ENCODE measurements at places on chromosomes 12 and 14.

DNA sequence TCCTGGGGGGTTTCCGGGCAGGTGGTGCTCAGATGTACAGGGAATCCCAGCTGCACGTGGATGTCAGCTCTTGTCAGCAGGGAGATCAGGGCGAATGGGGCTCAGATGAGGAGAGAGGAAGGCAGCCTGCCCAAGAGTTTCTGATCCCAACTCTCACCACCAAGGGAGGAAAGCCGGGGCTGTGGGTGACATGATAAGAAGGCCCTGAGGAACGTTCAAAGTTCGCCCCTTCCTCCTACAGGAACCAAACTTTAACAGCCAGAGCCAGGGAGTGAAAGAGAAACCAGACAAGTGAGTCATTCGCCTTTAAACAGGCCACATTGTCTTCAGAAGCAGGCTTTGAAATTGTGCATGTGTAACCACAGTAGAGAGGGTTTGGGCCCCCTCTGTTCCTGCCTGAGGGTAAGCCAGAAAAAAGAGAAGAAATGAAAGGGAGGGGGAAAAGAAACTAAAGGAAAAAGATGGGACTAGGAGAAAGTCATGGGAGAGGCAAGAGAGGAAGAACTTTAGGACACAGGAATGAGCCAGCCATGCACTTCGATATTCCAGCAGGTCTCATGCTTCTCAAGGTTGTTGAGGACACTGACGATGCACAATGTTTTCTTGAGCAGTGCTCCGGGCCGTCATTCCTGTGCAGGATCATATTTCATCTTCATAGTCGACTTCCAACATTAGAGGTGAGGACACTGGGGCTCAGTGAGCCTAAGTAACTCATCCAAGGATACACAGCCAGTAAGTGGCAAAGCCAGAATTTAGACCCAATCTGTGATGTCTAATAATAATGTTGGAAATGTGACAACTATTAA lies 691.4 kb upstream of the TBX3 start:
- peak; percentile 66 for DNase-seq

DNA sequence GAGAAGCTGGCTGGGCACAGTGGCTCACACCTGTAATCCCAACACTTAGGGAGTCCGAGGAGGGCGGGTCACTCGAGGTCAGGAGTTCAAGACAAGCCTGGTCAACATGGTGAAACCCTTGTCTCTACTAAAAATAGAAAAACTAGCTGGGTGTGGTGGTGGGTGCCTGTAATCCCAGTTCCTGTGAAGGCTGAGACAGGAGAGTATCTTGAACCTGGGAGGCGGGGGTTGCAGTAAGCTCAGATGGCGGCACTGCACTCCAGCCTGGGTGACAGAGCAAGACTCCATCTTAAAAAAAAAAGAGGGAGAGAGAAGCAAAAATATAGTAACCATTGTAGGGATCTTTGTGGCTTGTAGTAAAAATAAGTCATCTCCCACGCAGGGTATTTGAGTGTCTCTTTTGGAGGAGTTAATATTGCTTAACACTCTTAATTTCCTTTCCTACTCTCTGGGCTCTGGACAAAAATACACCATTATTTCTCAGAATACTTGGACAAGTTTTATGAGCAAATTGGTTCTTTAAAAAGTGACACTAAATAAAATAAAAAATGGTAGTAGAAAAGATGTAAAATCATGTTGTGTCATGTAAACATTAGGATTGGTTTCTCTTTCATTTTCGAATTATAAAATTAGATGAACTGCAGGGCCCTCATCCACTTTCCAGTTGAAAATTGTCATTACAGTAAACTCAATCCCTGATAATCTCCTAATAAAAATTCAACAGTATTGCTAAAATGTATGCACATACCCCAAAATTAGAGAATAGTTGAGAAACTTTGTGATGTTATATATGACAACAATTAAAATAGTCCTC lies 61.1 kb upstream of the C12orf71 start:
- no peak for DNase-seq

- DNase-seq: no peak
Observed at GRCh38 chr14:79293482-79294177, 917.7 kb downstream of the DIO2 start.

DNA sequence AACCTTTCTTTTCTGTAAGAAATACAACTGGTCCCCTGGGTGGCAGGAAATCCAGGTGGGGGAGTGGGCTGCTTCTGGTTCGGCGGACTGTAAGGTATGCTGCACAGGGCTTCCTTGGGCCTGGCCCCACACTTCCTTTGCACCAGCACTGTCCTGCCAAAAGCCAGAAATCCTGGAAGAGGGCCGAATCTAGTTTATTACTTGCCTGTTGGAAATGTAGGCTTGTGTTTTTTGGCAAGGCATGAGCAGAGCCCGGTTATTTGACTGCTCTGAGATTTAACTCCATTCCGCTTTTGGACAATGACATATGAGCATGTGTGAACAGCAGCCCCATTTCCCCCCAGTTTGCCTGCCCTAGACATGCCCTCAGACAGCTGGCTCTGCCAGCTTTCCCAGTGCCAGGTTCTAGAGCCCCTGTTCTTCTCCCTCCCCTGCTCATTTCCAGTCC lies 86.6 kb downstream of the BORCS5 start:
- DNase-seq: no peak

GRCh38 chr12:45730348-45731189 lies 1.1 kb downstream of the ARID2 start:
- DNase-seq: peak; percentile 77

GRCh38 chr12:19065223-19065622 lies 64.3 kb upstream of the PLEKHA5 start:
- no peak for DNase-seq

DNA sequence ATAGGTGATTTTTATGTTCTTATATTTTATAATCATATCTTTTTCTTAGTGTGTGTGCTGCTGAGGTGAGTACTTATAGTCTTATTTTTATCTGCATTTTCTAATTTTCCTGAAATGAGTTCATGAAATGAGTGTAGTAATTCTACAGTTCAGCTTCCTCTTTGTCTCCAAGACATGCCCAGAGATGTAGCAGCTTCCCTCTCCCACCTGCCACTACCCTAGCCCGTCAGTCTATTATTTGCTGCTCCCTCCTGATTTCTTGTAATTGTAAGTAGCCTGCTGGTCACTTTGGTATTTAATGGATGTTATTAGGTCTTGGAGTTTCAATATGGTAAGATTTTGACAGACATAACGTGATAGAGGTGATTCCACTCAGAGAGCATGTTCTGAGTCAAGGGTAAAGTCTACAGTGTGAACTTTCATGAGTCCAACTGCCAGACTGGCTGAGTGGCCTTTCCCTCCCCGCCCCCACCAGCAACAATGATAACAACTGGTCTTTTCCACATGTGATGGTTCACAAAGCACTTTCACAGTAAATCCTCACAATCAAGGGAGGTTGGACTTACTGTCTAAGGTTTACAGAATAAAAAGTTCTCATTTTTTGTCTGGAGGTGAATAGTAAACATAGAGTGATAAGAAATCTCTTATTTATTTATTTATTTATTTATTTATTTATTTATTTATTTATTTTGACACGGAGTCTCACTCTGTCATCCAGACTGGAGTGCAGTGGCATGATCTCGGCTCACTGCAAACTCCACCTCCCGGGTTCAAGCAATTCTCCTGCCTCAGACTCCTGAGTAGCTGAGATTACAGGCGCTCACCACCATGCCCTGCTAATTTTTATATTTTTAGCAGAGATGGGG lies 4.2 kb upstream of the RIPK3 start:
- no peak for DNase-seq

GRCh38 chr14:74921053-74921620 lies 1.9 kb downstream of the RPS6KL1 start:
- DNase-seq: no peak

GRCh38 chr12:54006559-54007220 lies 2.1 kb upstream of the HOXC8 start:
- DNase-seq: no peak

GRCh38 chr12:102970780-102971179 lies 13.3 kb downstream of the ASCL1 start:
- DNase-seq: no peak

GRCh38 chr14:93715279-93715927 lies 72.9 kb downstream of the PRIMA1 start:
- DNase-seq: no peak

GRCh38 chr12:8890313-8891085 lies 23.8 kb upstream of the PHC1 start:
- no peak for DNase-seq

- no peak for DNase-seq
Observed at GRCh38 chr14:89542786-89543424, 125.9 kb upstream of the FOXN3 start.

- no peak for DNase-seq
Observed at GRCh38 chr12:120529641-120530417, 871 bp upstream of the COQ5 start.

- DNase-seq: no peak
Observed at GRCh38 chr14:91361233-91361811, 56.3 kb downstream of the CCDC88C start.

- DNase-seq: no peak
Observed at GRCh38 chr12:71666259-71666658, 2.2 kb downstream of the THAP2 start.

- DNase-seq: no peak
Observed at GRCh38 chr14:98950353-98950895, 321.6 kb downstream of the BCL11B start.

DNA sequence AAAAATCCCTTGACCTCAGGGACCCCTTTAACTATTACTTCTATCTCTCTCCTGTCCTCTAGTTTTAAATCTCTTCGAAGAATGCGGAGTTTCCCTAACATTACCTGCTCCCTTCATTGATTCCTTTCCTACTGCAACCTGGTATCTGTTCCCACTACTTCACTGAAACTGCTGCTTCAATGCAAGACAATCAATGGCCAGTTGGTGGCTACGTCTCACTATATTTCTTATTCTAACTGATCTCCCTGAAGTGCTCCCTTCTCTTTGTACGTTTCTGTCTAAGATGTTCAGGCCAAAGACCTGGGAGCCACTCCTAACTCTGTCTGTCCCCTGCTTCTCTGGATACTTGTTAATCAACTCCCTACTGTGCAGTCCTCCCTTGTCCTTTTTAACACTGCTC lies 10.3 kb upstream of the KCNA1 start:
- no peak for DNase-seq

DNA sequence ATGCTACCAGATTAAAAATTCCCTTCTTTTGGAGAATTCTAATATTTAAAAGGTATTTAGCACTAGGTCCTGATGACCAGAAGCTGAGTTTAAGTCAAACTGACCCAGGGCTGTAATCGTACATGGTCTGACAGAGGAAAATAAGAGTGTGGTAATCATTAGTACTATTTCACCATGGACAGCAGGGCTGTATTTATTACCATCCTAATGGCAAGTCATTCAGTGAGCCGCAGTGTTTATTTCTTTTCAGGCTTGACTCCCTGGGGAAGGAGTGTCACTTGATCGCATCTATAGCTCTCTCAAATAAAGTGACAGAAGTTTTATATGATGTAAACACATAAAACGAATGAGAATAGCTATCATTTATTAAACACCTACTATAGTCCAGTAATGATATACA lies 261.8 kb downstream of the BTG1 start:
- no peak for DNase-seq

- DNase-seq: no peak
Observed at GRCh38 chr12:67377541-67377940, 108.4 kb downstream of the CAND1 start.

DNA sequence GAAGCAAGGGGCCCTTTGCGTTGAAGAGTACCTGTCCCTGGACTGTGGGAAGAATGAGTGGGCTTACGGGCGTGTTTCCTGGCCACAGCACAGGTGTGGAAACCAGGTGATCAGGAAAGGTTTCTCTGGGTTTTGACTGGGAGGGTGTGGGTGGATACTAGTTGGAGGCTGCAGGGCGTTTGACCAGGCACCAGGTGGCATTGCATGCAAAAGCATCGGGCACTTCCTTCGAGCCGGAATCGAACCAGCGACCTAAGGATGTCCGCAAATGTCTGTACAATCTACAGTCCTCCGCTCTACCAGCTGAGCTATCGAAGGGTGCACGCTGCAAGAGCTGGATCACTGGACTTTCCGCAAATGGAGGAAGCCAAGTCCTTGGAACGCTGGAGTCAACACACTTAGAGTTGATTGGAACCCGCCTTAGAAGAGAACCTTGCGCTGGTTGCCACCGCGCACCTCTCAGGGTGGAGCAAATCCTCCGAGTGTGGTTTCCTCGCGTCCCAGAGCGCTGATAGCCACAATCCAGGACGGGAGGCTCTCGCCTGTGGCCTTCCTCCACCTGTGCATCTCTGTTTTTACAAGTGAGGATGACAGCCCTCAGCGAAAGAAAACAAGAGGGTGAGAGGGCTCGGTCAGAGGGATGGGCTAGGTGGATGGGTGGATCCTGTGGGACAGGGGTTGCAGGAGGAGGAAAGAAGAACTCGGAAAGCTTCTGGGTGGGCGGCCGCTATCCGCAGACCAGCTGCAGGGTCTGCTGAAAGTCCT lies 21.2 kb upstream of the RNASE4 start:
- peak; percentile 76 for DNase-seq

- DNase-seq: no peak
Observed at GRCh38 chr12:10211101-10211939, 1.4 kb upstream of the GABARAPL1 start.

DNA sequence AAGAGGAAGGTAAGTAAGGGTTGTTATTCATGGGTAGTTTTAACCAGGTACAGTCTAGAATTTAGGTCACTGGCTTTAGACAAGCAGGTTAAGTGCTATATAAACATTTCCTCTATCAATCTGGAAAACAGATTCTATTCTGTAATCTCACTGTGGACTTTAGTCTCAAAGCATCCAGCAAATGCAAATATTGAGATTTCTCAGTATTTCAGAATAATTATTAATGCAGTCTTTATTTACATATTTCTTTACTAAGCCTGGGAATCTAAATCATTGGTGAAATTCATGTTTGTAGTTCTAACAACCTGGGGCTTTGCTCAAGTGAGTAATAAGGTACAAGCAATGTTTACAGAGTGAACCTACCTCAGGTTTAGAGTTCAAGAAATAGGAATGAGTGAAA lies 61.9 kb downstream of the SLC41A2 start:
- DNase-seq: no peak

DNA sequence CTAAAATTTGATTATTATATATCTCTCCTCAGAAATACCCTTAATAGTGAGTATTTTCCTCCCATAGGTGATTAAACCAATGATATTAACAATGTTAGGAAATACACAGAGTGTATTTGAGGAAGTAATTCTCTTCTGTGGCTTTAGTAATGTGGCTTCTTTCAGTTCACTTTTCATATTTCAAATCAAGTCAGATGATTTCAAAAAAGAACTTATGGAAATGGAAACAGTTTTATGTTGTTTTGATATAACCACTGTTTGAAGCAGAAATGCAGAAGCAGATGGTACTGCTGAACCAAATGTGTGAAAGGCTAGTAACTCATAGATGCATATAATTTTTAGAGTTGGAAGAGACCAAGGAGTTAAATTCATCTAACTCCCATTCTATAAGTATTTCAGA lies 1.9 kb upstream of the GPR33 start:
- no peak for DNase-seq

- no peak for DNase-seq
Observed at GRCh38 chr14:71190770-71191374, 283.6 kb downstream of the PCNX1 start.

GRCh38 chr12:106245767-106246166 lies 2.1 kb downstream of the CKAP4 start:
- DNase-seq: no peak

- DNase-seq: no peak
Observed at GRCh38 chr12:50747817-50748216, 16.1 kb upstream of the ATF1 start.

Measured in GM06990 (cell line).